ENCODE measurements at places on chromosomes 6 and 20. TPM values are rescaled to one million over a fixed set of nuclear protein-coding genes. Genes with fewer than 3 reads are reported as not detected.

GRCh38 chr6:167469101-167469500 lies 144.2 kb downstream of the TTLL2 start:
- DNase-seq = no peak

DNA sequence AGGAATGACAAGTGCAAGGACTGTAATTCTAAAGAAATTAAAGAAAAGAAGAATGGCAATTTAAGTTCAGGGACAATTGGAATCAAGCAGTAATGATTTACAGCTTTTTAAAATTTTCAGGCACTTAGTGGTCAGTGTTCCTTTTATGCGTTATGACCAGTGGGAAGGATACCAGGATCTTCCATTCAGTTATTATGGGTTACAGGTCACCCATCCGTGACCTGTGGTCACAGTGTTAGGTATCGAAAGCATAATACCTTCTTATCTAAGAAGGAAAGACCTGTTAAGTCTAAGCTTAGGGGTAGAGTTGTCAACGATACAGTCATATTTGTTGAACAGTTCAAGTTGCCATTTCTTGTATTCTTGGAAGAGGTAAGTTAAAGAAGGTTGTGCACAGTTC lies 253.8 kb downstream of the LAMA2 start:
- no peak for DNase-seq

- peak; percentile 69 for DNase-seq
Measured at GRCh38 chr6:1424306-1424927, 35.0 kb downstream of the FOXF2 start.

GRCh38 chr6:11853678-11854407 lies 75.2 kb upstream of the ADTRP start:
- no peak for DNase-seq

DNA sequence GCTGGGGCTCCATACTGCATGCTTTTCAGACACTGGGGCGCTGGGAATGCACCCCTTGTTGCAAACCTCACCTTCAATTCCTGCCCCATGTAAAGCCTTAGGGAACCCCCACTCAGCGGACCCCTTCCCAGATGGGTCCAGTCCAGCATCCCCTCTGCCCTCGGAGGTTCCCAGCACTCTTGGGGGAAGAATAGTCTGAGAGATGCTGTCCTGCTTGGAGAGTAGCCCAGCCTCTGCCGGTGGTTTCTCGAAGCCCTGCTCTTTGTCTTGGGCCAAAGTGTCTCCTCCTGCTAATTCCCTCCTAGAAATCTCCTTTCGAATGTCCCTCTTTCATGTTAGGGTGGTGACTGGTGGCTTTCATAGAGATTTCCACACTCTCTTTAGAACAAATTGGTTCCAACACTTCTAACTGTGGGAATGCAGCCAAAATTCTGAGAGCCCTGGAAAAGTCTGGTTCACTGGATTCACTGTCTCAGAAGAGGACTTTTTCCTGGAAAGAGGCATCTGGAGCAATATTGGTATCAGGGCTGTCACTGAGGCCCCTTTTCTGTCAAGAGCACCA lies 24.9 kb upstream of the SULF2 start:
- DNase-seq = no peak

GRCh38 chr6:14880052-14880451 lies 365.8 kb upstream of the JARID2 start:
- no peak for DNase-seq

DNA sequence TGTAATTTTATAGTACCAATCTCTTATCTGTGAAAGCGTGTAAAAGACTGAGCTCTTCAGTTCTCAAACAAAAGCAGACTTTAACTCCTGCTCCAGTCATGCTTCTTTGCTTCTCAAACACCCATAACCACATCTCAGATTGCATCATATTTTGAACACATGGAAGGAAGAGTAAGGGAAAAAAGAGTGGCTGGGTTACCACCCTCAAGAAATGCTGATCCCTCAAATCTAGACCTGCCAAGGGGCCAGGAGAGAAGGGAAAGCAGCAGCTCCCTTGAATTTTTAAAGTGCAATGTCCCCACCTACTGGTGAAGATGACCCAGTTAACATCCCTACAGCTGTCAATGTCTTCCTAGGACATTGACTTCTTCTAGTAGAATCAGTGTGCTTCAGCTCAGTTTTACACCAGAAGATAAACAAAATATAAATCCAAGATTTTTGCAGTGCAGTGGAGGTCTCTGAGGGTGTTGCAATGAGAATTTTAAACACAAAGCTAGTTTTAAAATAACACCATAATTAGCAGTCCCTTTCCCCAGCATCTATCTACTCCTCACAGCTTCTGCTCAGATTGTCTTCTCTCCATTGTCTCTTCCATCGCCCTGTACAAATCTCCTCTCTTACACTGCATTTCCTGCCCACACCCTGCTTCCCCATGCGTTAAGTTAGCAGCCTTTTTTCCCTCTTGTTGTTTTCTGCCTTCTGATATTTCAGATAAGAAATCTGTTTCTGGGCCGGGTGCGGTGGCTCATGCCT lies 22.6 kb upstream of the HLA-DQB2 start:
- peak; percentile 57 for DNase-seq

The BHLHE23 gene
- total RNA-seq = not detected

The TRIM40 gene
- total RNA-seq = not detected

The DAAM2 gene
- total RNA-seq = 0.10 TPM

All from A172 (cell line).